ENCODE measurements at places on chromosomes 2 and 18. TPM values are rescaled to one million over a fixed set of nuclear protein-coding genes. Genes with fewer than 3 reads are reported as not detected.

Gene KCNF1
- total RNA-seq: 0.26 TPM

Gene RAB6C
- not detected for total RNA-seq

Gene DLX1
- not detected for total RNA-seq

Gene REV1
- 8.5 TPM for total RNA-seq

Gene FOXI3
- not detected for total RNA-seq

Gene FSHR
- not detected for total RNA-seq

Gene NLRC4
- not detected for total RNA-seq

Gene CAVIN2
- 16.9 TPM for total RNA-seq

Gene UGT1A5
- total RNA-seq: not detected
